ENCODE measurements at places on chromosomes 2 and 18.

- no peak for DNase-seq
These were observed 51.4 kb downstream of the VSNL1 start for GRCh38 chr2:17591846-17592245.

GRCh38 chr2:239664216-239664810 lies 263.5 kb upstream of the HDAC4 start:
- DNase-seq: no peak

GRCh38 chr2:100819370-100820272 lies at the start of gene NPAS2:
Gene NPAS2, plus strand, starts transcription at chr2:100820139. Its CDS starts 84,616 bp downstream, at chr2:100904755.
- DNase-seq: no peak

- no peak for DNase-seq
These were observed 769 bp downstream of the FKBP1B start for GRCh38 chr2:24050041-24050979.

GRCh38 chr18:24764766-24765165 lies 304.3 kb downstream of the HRH4 start:
- DNase-seq: no peak

DNA sequence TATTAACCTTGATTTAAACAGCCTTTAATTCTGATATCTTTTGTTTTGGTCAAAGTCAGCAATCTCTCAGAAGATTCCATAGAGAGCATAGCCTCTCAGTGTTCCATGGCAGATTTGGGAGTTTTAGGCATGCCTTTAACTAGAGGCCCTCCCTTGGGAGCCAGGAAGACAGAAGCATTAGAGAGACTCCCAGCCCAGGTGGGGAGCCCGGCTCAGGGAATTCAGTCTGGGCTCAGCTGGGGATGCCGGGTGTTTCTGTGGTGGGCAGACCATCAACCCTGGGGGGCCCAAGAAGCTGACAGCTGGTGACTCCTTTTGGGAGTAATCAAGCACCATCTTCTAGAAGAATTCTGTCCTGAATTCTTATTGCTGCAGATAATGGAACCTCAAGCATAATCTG lies 99.7 kb upstream of the CELF4 start:
- no peak for DNase-seq

GRCh38 chr2:236546561-236547002 lies 23.0 kb upstream of the ACKR3 start:
- DNase-seq: peak; percentile 79

- DNase-seq: no peak
These were observed 37.6 kb upstream of the MGAT4A start for GRCh38 chr2:98768384-98769113.
